ENCODE measurements at places on chromosomes 11 and 22.

DNA sequence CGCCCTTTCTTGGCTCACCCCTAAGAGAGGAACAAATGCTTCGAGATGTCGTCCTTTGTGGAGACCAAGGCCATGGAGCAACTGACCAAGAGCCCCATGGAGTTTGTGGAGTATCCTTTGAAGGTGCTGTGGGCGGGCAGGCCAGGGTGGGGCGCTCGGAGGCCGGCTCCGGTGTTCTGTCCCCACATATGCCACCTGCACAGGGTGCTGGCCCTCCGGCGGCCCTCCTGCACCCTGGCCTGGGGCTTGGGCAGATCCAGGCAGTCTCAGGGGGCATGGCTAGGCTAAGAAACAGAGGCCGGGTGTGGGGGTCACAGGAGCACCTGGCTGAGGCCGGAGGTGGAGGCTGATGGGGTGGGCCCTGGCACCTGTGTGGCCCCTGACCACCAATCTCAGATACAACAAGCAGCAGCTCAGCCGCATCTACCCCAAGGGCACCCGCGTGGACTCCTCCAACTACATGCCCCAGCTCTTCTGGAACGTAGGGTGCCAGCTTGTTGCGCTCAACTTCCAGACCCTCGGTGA is 10.3 kb downstream of the PLCB3 start:
- DNase-seq = no peak

DNA sequence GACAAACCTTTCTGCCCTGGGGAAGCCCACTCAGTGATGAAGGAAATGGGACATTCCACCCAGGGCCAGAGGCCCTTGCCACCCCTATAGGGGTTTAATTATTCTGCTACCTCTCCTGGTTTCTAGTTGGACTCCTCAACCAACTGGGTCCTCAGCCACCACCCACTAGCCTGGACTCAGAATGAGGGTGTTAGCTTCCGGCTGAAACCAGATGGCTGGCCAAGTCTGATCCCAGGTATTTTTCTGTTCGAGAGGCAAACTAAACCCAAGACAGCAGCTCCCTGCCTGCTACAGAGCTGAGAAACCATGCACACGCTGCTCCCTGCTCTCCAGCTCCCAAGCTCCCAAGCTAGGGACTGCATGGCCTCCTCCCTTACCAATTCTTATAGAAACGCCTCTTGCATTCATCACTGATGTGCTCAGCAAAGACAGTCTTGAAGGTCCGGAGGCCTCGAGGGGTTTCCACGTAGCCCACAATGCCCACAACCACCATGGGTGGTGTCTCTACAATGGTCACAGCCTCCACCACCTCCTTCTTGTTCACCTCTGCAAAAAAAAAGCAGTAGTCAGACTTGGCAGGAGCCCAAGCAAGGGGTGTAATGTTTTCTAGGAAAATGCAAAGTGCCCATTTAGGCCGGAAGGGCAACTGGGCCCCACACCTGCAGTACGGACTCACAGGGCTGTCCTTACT is 2.2 kb downstream of the RPL3 start:
- no peak for DNase-seq

- DNase-seq = no peak
Observed at GRCh38 chr11:100555931-100556330, 131.2 kb upstream of the ARHGAP42 start.

- no peak for DNase-seq
Observed at GRCh38 chr22:42837556-42837955, 19.5 kb downstream of the ARFGAP3 start.

DNA sequence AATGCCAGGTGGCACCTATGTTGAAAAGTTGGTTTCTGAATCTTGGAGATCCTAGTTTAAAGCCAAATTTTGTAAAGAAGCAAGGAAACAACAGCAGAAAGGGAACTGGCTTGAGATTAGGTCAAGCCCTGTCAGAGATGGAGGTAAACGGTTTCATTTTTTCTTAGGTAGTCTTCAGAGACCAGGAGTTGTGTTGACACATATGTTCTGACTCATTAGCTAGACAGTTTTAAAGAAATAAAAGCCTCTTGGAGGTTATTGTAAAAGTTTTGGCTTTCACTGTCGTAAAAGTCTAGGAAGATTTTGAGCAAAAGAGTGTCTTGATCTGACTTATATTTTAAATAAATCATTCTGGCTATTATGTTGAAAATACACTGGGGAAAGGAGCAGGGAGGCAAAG is 151.5 kb upstream of the CTSC start:
- DNase-seq = no peak

DNA sequence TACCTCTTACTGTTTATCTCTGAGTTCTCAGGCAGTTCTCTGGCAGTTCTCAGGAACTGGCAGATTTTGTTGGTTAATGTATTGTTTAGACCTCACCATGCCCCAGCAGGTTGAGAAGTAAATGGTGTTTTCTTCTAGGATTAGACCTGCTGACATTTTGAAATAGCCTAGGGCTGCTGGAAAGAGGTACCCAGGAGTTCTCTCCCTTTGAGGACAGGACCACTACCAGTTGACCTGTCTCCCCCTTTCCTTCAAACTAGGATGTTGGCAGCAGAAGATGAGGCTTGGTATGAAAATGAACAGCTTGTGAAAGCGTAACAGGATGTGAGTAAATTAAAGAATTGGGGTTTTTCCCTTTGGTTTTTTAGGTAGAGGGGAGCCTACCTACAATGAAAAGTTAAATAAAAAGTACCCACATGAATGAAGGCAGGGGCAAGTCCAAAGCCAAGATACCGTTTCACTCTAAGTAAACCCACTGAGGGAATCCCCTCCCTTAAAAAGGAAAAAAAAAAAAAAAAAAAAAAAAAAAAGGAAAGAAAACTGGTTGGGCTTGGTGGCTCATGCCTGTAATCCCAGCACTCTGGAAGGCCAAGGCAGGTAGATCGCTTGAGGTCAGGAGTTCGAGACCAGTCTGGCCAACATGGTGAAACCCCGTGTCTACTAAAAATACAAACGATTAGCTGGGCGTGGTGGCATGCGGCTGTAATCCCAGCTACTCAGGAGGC is 96.2 kb downstream of the PDHX start:
- peak; percentile 44 for DNase-seq

DNA sequence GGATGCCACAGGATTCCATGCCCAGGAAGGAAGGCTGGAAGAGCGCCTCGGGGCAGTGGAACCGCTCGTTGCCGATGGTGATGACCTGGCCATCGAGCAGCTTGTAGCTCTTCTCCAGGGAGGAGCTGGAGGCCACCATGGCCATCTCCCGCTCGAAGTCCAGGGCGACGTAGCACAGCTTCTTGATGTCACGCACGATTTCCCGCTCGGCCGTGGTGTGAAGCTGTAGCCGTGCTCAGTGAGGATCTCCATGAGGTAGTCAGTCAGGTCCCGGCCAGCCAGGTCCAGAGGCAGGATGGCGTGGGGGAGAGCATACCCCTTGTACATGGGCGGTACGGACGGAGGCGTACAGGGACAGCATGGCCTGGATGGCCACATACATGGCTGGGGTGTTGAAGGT is 17.9 kb upstream of the EP300 start:
- DNase-seq = no peak

GRCh38 chr11:66015454-66015881 is 3.7 kb downstream of the CST6 start:
- DNase-seq = no peak

DNA sequence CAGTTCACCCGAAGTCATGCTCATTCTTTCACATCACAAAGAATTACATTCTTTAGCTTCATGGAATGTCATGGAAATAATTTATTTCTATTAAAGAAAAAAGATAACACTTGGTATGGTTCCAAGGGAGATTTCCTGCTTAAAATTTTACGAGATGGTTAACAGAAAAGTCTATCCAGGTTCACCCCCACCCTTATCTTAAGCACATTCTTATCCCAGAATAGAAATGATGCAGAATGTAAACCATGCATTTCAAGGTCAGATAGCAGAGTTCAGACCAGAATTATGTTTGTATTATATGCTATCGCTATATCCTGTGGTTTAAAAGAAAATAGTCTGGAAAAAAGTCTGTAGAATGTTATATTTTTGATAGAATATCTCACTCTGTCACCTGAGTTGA is 58.7 kb downstream of the GAS2 start:
- DNase-seq = no peak

- DNase-seq = no peak
Observed at GRCh38 chr11:8477151-8477550, 116.9 kb downstream of the STK33 start.

GRCh38 chr22:25027959-25028840 is 75.7 kb downstream of the KIAA1671 start:
- DNase-seq = no peak

GRCh38 chr11:20059587-20060021 is 100.7 kb downstream of the DBX1 start:
- no peak for DNase-seq

- DNase-seq = no peak
Observed at GRCh38 chr11:84965484-84965883, 661.7 kb downstream of the DLG2 start.

- no peak for DNase-seq
Observed at GRCh38 chr11:27290261-27291050, 72.6 kb downstream of the CCDC34 start.

- no peak for DNase-seq
Observed at GRCh38 chr22:32897400-32897799, 95.9 kb downstream of the TIMP3 start.

- no peak for DNase-seq
Observed at GRCh38 chr11:61775106-61775505, 17.3 kb downstream of the TMEM258 start.

DNA sequence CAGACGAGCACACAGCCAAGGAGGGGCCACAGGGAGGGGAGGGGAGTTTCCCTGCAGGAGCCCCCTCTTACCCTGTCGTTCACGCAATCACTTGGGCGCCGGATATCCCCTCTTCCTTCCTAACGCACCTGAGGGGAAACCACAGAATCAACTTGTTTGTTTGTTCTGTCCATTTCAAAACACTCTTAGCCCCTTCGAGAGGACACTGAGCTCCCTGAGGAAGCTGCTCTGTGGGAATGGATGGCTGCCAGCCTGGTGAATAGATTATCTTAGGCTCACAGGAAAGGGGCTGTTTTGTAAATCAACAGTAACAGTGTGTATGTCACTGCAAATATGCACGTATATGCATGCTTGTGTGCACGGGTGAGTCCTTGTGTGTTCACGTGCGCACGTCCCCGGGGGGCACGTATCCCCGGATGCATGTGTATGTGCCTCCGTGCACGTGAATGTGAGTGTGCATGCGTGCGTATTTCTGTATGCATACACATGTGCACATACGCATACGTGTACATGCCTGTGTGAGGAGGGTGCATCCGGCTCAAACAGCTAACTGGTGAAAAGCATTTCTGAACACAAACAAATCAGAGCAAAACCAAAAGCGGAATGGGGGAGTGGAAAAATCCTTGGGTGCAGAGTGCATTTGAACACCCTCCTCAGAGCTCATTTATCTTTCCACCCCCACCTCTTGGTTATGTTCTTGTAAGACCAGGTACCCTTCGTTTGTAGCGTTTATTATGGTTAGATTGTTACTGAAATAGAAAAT is 7.2 kb downstream of the ARSA start:
- DNase-seq = peak; percentile 91

GRCh38 chr22:27669798-27670599 is 131.6 kb downstream of the MN1 start:
- no peak for DNase-seq

DNA sequence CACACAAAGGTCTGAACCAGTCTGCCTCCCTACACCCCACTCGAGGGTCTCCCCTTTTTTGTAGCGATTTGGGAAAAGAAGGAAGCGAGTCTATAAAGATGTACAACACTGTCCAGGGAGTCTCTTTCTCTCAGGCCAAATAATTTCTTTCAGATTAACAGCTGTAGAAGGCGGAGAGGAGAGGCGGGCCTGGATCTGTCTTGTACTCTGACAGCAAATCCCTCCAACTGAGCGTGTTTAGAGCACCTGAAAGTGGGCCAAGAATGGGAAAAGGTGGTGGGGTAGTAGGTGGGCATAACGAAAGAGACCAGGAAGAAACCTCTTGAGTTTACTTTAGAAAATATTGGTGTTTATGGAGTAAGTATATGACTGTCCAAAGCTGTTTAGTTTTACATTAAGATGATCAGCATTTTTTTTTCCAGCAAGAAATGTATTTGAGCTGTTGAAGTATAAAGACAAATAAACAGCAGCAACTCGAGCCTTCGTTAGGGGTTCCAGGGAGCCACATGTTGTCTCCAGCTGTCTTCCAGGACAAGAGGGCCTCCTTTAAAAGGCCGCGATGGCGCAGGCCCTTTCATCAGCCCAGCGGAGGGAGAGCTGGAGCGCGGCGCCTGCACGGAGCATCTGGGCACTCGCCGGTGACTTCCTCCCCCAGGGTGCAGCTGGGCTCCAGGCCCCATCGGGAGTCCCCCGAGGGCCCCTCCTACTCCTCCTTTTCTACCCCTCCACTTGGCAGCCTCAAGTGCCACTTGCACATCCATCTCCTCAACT is 34.9 kb downstream of the SCUBE1 start:
- DNase-seq = no peak

DNA sequence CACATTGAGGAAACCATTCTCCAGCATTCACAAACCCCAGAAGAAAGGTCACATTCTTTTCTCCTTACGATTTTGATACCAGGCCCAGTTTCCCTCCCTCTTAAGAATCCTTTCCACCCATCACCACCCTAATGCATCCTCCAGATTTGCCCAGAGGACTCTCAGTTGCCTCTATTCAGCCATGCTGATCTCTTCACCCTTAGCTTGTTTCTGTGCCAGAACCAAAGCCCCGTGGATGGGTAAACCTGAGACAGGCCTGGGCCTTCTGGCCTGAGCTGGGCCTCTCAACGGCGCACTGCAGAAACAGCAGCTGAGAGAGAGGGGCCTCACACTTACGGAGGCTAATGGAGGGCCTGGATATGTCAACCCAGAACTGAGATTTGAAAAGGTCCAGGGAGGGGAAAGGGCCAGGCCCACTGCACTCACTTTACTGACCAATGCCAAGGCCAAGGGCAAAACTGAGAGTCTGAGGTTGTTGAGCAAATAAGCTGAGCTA is 32.2 kb upstream of the OAF start:
- DNase-seq = no peak

- DNase-seq = no peak
Observed at GRCh38 chr11:107696140-107696539, 15.7 kb downstream of the SLN start.

DNA sequence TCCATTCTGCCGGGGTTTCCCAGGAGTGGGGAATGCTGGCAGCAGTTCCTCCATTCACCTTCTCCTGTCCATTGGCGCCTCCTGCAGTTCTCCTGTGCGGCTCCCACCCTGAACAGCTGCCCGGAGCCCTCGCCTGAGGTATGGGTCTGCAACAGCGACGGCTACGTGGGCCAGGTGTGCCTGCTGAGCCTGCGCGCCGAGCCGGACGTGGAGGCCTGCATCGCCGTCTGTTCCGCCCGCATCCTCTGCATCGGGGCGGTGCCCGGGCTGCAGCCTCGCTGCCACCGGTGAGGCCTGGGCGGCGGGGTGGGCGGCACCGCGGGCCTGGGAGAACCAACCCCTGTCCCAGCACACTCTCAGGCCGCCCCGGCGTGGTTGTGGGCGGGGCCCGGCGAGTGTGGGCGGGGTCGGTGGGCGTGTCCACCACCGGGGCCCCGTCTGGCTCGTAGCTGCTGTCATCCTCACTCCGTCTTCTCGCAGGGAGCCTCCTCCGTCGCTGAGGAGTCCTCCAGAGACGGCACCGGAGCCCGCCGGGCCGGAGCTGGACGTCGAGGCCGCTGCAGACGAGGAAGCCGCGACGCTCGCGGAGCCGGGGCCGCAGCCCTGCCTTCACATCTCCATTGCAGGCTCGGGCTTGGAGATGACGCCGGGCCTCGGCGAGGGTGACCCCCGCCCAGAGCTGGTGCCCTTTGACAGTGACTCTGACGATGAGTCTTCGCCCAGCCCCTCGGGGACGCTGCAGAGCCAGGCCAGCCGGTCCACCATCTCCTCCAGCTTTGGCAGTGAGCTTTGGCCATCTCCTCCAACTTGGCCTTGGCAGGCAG is 14.0 kb upstream of the RELT start:
- DNase-seq = no peak
